Ascending aorta (tissue), 2 donors: ENCODE measurements at places on chromosomes 12 and 14.

GRCh38 chr12:54126696-54127537, 61.9 kb downstream of the SMUG1 start:
- peak overlapping the region; percentile 92 for H3K27ac ChIP-seq
- no peaks in the 10 kb centered on the region for H3K36me3 ChIP-seq
- H3K4me3 ChIP-seq = peak overlapping the region; percentile 83
- peak; percentile 92 for DNase-seq

GRCh38 chr14:104972301-104973134, 5.7 kb downstream of the AHNAK2 start:
- H3K4me3 ChIP-seq = no peak overlapping the region
- H3K36me3 ChIP-seq = no peaks in the 10 kb centered on the region
- H3K4me1 ChIP-seq = peaks cover 36% of the 10 kb centered on the region
- DNase-seq = peak; percentile 83
- H3K27me3 ChIP-seq = no peaks in the 10 kb centered on the region

DNA sequence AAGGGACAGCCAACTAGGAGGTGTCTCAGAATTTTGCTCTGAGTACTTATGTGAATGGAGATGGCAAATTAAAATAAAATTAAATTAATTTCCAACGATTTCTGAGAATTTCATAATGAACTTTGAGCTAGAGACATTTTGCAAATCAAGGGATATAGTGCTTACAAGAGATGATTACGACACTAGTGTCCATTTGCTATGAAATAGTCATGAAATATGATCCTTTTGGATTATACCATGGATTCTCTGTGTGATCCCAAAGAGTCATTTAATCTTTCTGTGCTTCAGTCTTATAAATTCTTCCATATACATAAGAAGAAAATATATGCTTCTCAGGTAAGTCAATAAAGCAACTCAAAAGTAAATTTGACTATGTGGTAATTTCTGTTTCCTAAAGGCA, 240.6 kb downstream of the SLC25A21 start:
- no peak for DNase-seq
- H3K4me3 ChIP-seq = no peak overlapping the region
- H3K36me3 ChIP-seq = no peaks in the 10 kb centered on the region

DNA sequence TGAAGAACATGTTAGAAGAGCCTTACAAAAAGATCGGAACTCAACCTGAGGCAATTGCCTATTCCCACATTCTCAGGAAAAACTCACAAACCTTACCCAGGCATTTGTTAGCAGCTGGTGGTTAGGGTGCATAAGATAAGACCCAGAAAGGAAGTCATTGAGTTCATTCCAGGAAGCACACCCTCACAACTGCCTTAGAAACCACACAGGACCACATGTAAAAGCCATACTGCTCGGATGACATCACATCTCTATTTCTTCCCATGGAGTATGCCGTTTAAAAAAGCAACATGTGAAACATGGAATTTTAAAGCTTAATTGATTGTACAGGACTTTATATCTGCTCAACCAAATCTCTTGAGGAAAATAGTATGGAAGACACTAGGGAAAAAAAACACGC, 411.2 kb downstream of the DAD1 start:
- H3K27me3 ChIP-seq = no peaks in the 10 kb centered on the region
- no peaks in the 10 kb centered on the region for H3K36me3 ChIP-seq

GRCh38 chr12:30500532-30500931, 195.1 kb downstream of the IPO8 start:
- H3K4me3 ChIP-seq = no peak overlapping the region
- DNase-seq = no peak
- H3K36me3 ChIP-seq = no peaks in the 10 kb centered on the region
- H3K27ac ChIP-seq = no peak overlapping the region
- H3K4me1 ChIP-seq = no peaks in the 10 kb centered on the region

DNA sequence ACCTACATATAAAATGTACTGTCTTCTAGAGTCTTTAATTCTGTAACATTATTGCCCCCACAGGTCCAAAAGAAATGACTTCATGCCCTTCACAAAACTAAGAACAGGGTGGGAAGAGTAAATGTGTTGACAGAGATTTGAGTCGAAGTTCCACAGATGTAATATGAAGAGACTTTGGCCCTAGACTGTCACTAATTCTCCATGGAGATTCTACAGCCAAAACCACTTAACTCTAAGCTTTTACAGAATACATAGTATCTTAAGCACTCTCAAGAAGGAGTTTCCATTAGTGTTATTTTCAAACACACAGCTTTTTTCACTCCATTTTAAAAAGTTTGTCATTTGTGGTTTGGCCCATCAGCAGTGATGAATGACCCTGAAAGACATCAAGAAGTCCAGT, 56.3 kb downstream of the ABCC9 start:
- H3K4me3 ChIP-seq = no peak overlapping the region
- H3K27ac ChIP-seq = no peak overlapping the region
- no peak for DNase-seq
- H3K27me3 ChIP-seq = no peaks in the 10 kb centered on the region
- no peaks in the 10 kb centered on the region for H3K36me3 ChIP-seq
- H3K4me1 ChIP-seq = no peaks in the 10 kb centered on the region

DNA sequence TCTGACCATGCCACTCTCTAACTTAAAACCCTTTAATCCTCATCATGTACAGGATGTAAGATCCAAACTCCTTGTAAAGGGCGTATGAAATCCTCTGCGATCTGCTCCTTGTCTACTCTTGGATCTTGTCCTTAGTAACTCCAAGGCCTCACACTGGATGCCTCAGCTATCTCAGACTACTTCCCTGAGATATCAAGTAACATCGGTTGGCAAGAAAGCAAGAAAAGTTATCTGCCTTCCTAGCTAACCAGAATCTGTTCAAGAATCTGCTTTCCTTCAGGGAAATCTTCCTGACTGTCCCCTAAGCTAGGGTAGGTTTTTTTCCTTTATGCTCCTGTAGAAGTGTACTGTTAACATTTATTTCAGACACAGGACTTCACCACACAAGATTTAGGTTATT, 82.6 kb downstream of the TAOK3 start:
- H3K27me3 ChIP-seq = no peaks in the 10 kb centered on the region
- no peaks in the 10 kb centered on the region for H3K4me1 ChIP-seq
- no peak overlapping the region for H3K27ac ChIP-seq
- H3K36me3 ChIP-seq = no peaks in the 10 kb centered on the region
- H3K4me3 ChIP-seq = no peak overlapping the region

- no peak for DNase-seq
- no peak overlapping the region for H3K4me3 ChIP-seq
- no peaks in the 10 kb centered on the region for H3K27me3 ChIP-seq
- no peaks in the 10 kb centered on the region for H3K4me1 ChIP-seq
- no peaks in the 10 kb centered on the region for H3K36me3 ChIP-seq
- H3K27ac ChIP-seq = no peak overlapping the region
These were observed 120.7 kb downstream of the ADGRD1 start for GRCh38 chr12:131074221-131075083.

GRCh38 chr12:117778656-117779055, 190.1 kb downstream of the KSR2 start:
- no peak for DNase-seq
- H3K4me3 ChIP-seq = no peak overlapping the region
- no peaks in the 10 kb centered on the region for H3K4me1 ChIP-seq
- no peaks in the 10 kb centered on the region for H3K36me3 ChIP-seq
- H3K27ac ChIP-seq = no peak overlapping the region

DNA sequence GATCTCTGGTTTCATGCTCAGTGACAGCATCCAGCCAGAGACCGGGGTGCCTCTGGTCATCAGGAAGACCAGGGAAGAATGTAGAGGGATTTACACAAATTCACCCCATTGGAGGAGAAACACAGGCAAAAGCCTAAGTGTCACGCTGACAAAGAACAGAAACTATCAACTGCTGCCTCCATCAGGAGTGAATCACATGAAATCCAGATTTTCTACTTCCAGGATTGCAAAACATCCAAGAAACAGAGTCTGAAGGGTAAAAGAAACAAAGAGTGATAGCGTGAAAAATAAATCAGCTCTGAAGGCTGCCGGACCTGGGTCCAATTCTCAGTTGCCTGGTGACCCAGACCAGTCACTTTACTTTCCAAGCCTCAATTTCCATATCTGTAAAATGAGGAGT, 136.1 kb upstream of the MAP1LC3B2 start:
- H3K27me3 ChIP-seq = no peaks in the 10 kb centered on the region
- no peak overlapping the region for H3K4me3 ChIP-seq
- no peaks in the 10 kb centered on the region for H3K4me1 ChIP-seq
- H3K36me3 ChIP-seq = no peaks in the 10 kb centered on the region
- DNase-seq = no peak

DNA sequence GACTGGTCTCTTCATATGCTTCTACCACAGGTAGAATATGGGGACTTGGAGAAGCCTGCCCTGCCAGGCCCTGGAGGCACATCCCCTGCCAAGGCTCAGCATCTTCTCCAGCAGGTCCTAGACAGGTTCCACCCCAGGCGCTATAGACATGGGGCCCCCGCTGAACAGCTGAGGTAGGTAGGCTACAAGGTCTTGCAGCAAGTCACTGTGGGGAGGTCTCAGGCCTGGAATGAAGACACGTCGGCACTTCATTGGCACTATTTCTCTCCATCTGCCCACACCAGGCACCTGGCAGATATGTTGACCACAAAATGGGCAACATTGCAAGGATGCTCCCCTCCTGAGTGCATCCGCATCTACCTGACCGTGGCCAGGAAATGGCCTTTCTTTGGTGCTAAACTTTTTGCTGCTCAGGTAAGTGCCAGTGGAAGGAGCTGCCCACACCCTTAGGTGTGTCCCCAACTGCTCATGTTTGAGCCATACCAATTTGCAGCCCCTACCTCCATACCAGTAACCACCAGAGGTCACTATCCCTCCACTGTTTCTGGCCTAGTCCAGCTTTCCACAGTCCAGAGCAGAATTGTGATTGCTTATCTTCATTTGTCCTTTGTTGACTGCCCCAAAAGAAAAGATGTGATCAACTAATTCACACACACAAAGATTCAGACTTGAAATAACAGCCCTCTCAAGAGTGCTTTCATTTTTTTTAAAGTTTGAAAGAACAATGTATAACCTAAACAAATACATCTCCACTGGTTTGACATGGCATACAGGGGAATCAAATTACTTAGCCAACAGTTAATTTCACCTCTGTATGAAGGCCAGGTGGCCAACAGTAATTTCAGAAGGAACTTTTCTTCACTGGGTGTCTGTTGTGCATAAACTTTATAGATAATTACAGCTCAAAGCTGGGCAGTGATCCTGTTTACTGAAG, 16.1 kb downstream of the PIGH start:
- no peak overlapping the region for H3K27ac ChIP-seq
- H3K4me3 ChIP-seq = no peak overlapping the region
- H3K4me1 ChIP-seq = no peaks in the 10 kb centered on the region
- H3K27me3 ChIP-seq = no peaks in the 10 kb centered on the region
- DNase-seq = no peak
- H3K36me3 ChIP-seq = peaks cover 11% of the 10 kb centered on the region
